ENCODE measurements at places on chromosomes 6 and 20. TPM values are rescaled to one million over a fixed set of nuclear protein-coding genes. Genes with fewer than 3 reads are reported as not detected.

DNA sequence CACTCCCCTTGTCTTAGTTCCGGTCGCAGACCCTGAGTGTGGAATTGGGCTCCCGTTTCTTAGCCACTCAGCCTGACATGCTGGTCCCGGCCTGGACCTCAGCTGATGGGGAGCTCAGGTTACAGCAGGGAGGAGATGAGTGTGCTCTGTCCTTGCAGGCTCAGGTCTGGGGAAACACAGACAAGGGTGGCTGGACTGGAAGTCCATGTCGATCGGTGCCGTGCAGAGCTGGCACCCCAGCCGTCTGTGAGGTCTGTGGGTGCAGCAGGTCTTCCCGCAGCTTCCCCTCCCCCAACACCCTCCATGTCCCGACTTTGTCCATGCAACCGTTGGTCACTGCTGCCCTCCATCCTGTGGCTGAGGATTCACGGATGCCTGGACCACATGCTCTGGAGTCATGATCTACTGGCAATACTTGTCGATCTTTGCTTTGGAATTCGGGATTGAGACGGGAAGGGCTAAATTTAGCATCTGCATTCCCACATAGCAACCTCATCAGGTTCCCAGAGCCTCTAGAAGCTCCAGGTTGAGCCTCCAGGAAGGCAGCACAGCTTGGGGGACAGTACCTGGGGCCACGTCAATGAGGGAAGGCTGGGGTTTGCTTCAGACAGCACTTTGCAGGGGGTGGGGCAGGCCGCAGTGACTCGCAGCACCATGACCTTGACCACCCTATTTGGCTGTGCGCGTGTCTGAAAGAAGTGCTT, 118.8 kb downstream of the PSMB1 start:
- no peak for DNase-seq

DNA sequence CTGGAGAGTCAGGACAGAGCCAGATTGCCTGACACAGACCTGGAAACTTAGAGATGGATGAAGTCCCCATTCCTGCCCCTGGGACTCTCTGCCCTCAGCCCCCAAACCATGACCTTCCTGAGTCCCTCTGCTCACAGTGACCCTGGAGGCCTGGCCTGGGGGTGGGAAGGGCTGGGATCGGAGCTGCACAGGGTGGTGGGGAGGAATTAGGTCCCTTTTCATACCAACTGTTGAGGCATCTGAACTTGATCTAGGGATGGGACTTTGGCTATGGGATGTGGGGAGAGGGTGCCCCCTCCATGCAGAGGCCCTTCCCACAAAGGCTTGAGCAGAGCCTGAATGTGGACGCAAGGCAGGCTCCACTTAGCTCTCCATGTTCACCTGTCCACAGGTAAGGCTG, 144.1 kb downstream of the MRPL14 start:
- DNase-seq = no peak

DNA sequence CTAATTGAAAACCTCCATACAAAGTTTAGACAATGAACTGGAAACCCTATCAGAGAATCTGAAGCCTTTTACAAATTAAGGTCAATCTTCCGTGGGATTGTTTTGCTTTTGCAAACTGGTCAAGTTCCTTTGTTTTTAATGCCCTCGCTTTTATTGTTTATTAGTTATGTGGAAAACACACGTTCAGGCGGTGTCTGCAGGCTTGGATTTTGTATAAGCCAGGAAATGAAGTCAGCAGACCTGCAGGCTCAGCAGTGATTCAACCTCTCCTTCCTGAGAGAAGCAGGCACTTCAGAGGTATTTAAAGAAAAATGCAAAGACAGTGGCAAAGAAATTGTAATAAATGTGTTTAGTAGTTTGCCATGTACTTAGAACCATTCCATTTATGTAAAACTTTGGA, 103.4 kb upstream of the PDE10A start:
- DNase-seq = no peak

The MYBL2 gene
- polyA plus RNA-seq = 22.9 TPM

The DCDC2 gene
- polyA plus RNA-seq = 119 TPM

The DYNLT2 gene
- 9.6 TPM for polyA plus RNA-seq

All from renal cortex interstitium (tissue), 15 donors.